CD4-positive, alpha-beta T cell (primary cell): ENCODE measurements at places on chromosomes 3 and 15.

DNA sequence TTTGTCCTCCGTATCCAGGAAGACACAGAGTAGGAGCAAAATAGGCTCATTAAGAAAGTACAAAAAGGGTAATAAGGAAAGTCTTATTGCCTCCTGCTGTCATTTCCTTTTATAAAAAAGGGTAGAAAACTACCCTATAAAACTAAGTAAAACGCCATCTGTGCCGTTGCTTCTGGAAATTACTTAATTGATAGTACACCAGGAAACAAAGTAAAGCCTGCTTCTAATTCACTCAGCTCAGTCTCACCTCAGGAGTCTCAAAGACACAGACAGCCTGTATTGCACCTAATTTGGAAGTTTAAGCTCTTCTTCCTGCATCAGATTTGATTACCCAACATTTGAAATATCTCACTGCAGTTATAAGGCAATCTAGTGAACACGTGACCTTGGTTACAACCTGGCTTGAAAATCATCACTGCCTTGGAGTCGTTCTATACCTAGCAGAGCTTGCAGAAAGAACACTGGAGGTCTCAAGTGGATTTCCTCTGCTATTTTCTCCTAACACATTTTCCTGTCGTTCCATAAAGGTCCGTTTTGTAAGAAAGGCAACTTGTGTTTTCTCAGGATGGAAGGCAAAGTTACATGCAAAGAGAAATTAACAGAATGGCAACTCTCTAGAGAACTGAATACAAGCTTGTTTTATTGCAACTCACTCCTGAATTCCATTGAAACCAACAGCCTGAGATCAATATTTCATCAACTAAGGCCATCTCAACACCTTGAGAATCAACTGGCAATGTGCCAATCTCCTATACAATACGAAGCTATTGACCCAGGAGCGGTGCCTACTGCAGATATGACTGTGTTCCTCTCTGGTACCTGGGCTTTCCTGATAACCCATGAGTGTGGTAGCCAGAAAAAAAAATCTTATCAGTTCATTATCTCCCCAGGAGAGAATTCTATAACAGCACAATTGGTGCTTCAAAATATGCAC is 203.3 kb upstream of the LMCD1 start:
- no peak for DNase-seq

DNA sequence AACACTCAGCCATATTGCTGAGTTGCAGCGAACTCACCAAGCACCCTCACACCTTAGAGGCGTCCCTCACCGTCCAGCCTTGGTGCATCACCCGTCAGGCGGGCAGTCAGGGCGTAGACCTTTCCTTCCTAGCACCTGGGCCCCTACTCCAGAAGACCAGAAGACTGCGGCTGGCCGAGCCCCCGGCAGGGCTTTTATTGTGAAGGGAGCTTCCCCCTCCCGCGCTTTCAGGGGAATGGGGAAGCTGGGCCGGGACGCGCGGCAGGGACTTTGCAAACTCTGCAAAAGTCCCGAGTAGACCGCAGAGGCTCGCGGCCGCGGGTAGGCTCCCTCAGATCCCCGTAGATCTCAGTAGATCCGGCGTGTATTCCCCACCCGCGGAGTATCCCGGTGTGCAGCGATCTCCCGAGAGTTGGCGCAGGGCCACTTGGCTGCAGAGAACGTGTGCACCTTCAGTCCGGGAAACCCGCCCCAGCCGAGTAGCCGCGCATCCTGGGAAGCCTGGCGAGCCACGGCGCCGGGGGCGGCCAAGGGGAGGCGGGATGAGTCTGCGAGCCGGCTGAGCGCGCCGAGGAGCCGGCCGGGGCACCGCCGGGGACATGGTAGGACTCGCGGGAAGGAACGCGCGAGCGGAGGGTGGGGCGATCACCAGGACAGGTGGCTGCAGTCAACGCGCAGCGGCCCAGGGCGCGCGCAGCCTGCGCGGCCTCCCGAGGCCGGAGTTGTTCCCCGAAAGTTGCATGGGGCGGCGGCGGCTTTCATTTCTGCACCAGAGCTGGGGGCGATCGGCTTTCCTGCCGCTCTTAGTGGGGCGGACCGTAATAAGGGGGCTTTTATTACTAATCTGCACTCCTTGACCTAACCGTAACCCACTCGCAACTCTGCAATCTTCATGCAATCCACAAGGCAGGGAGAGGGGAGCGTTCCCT is at the start of gene GASK1A:
Gene GASK1A (plus strand): TSS at position 268 of the 929 bp plus-strand sequence. CDS start 332 bp downstream, at position 600.
- DNase-seq = no peak

DNA sequence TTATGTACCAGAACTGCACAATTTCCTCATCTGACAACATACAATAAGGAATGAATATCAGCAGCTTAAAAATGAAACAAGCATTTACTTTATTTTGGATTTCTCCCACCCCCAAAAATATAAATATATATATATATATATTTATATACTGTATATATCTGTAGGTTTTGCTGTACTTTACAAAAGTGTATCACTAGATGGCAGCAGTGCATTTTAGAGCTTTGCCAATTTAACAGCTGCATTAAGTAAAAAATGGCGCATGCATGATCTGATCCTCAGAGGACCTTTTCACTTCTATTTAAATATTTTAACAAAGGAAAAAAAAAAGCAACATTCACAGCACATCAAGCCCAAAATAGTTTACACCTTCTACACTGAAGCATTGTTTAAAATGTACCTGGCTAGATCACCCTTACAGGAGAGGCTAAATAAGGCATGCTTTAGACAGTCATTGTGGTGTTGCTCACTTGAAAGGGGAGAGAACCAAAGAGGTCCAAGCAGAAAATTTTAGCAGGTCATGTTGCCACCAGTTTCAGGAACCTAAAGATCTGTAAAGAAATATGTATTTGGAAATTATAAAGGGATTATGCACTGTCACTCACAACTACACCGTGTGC is 72.6 kb downstream of the NPTN start:
- no peak for DNase-seq

DNA sequence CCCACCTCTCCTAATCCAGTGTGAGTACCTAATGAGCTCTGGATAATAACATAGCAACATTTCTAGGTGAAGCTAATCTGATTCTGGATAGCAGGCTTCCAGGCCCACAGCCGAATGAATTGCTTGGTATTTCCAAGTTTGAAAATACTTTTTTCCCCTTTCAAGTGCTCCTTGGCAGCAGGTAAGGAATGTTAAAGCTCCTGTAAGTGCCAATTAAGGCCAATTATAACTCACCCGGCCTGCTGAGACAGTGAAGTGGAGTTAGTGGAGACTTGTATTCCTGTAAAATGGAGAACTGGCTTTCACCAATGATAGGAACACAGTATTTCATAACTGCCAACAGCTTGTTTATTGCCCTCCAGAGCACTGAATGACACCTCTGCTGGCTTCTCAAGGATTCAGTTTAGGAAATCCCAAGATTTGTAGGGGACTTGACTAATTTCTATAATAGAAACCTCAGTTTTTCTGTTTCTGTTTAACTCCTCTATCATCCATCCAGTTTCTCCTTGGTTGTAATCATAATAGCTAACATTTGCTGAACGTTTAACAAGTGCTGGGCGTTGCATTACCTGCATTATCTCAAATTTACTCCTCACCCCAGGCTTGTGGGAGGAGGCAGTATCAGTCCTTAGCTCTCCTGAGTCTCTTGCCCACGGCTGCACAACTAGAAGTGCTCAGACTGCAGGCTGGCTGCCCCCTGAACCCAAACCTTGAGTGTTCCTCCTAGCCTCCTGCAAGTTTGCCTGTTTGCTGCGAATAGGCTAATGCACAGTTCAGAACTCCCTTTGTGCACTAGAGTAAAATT is 52.7 kb upstream of the SCAANT1 start:
- no peak for DNase-seq

DNA sequence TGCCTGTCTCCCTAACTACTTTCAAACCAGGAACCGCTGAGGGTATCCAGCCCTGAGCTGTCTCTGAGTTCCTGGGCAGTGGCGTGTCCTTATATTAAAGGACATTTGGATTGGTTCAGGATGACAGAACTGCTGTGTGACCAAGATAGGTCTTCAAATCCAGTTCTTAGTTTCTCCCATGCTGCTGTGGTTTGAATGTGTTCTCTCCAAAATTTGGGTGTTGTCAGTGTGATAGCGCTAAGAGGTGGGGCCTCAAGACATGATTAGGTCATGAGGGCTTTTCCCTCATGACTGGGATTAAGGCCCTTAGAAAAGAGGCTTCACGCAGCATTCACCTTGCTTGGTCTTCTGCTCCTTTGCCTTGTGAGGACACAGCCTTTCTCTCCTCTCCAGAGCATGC is 376.5 kb upstream of the TPM1 start:
- no peak for DNase-seq

- no peak for DNase-seq
Observed at GRCh38 chr3:117407317-117407716, 697.7 kb downstream of the TUSC7 start.

DNA sequence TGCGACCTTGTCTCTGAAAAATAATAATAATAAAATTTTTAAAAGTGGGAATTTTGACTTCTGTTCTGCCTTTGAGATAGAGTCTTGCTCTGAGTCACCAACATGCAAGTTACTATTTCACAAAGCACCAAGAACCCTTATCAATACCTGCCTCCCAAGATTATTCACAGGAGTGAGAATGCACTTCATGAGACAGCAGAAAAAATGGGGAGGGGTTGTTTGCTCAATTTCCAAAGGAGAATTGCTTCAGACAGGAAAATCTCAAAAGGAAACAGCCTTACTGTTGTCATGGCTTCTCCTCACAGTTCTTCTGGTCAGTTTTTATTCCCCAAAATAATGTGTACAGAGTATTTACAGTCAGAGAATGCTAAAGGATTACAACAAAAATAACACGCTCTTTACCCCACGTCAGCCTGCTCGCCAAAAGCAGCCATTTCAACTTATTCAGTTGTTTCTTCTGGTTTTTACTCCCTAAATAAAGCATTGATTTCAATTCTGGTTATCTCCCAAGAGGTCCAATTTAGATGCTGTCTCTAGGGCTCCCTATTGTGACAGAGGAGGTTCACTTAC is 89.0 kb downstream of the PPCDC start:
- no peak for DNase-seq

GRCh38 chr15:92492551-92493115 is 99.0 kb downstream of the ST8SIA2 start:
- no peak for DNase-seq

- DNase-seq = no peak
Observed at GRCh38 chr3:156659260-156659659, 15.1 kb upstream of the TIPARP start.

- no peak for DNase-seq
Observed at GRCh38 chr3:170740285-170740684, 129.7 kb downstream of the RPL22L1 start.

- no peak for DNase-seq
Observed at GRCh38 chr3:70684701-70685100, 372.3 kb upstream of the MDFIC2 start.

GRCh38 chr3:100084100-100084806 is 30.0 kb downstream of the FILIP1L start:
- no peak for DNase-seq

GRCh38 chr15:83746231-83746630 is 92.3 kb downstream of the ADAMTSL3 start:
- DNase-seq = no peak

- no peak for DNase-seq
Observed at GRCh38 chr3:157498371-157498770, 4.8 kb downstream of the VEPH1 start.

GRCh38 chr3:195257454-195258448 is 13.2 kb downstream of the XXYLT1 start:
- DNase-seq = no peak

DNA sequence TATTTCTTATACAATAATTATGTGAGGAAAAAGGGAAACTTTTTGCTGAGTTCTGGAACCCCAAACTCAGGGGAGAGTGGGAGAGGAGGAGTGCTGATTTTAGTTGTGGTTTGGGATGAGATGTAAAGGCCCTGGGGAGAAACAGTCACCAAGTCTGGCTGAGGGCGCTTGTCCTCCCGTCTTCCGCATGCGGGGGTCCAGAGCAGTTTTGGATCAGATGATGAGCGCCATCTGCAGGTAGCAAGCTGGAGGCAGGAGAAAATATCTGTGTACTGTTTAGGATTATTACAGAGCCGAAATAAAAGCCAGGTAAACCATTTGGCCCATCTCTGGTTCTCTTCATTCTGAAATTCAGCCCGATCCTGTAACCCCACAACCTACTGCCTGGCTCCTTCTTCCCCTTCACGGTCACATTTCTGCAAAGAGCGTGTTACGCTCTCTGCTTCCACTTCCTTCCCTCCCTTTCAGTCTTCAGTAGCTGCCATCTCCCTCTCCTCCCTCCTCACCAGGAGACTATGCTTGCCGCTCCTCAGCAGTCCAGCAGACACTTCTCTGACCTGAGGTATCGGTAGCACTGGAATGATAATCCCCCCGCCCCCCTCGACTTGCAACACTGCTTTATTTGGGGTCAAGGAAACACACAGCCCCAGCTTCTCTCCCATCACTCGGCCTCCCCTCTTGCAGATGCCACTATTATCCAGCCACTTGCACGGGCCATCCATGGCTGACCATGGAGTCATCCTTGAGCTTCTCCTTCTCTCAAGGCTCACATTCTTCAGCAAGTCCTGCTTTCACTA is 1.4 kb upstream of the PARP14 start:
- DNase-seq = peak; percentile 91

DNA sequence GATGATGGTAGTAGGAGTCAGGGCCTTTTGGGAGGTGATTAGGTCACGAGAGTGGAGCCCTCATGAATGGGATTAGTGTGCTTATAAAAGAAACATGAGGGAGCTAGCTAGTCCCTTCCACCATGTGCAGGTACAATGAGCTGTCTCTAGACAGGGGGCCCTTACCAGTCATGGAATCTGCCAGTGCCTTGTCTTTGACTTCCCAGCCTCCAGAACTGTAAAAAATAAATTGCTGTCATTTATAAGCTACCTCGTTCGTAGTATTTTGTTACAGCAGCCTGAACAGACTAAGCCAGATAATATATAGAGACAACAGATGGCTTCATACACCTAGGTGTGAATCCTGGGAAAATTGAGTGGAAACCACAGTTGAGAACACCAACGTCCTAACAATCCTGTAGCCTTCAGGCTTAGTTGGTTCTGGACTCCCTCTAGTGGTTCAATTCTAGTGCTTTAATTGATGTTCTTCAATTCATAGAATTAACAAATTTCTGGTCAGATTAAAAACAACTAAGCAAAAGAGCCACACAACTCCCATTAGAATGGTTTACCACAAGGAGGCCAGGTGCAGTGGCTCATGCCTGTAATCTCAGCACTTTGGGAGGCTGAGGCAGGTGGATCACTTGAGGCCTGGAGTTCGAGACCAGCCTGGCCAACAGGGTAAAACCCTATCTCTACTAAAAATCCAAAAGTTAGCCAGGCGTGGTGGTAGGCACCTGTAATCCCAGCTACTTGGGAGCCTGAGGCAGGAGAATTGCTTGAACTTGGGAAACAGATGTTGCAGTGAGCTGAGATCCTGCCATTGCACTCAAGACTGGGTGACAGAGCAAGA is 21.3 kb upstream of the GATM start:
- DNase-seq = no peak

GRCh38 chr3:131602011-131602779 is 99.4 kb upstream of the MRPL3 start:
- no peak for DNase-seq

- no peak for DNase-seq
Observed at GRCh38 chr15:64288577-64288976, 67.4 kb downstream of the CSNK1G1 start.

GRCh38 chr15:39381517-39381916 is 199.4 kb upstream of the THBS1 start:
- no peak for DNase-seq
